ENCODE measurements at places on chromosomes 16 and 17.

GRCh38 chr17:1058423-1059130 is 61.6 kb downstream of the TIMM22 start:
- peak; percentile 68 for DNase-seq

DNA sequence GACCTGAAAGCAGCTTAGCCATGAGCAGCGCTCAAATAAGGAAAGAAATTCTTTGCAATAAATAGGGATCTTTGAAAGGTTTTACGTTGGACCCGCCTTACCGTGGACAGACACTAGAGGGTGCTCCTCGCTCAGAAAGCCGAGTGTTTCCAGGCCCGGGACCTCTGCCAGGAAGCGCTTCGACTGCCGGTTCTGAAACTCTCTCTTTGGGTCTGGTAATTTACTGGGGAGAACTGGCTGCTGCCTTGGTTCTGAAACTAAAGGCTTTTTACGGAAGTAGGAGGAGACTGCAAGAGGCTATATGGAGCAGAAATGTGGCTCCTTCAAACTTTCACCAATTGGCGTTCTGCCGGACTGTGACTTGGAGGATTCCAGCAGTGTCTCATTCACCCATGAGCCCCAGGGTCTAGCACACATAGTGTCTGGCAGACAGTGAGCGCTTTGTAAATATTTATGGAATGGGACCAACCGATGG is 45.6 kb upstream of the HOXB9 start:
- peak; percentile 79 for DNase-seq

- DNase-seq, result no peak
Measured at GRCh38 chr16:62077998-62078397, 41.8 kb upstream of the CDH8 start.

- DNase-seq, result no peak
Measured at GRCh38 chr16:55588799-55589198, 22.3 kb downstream of the CAPNS2 start.

DNA sequence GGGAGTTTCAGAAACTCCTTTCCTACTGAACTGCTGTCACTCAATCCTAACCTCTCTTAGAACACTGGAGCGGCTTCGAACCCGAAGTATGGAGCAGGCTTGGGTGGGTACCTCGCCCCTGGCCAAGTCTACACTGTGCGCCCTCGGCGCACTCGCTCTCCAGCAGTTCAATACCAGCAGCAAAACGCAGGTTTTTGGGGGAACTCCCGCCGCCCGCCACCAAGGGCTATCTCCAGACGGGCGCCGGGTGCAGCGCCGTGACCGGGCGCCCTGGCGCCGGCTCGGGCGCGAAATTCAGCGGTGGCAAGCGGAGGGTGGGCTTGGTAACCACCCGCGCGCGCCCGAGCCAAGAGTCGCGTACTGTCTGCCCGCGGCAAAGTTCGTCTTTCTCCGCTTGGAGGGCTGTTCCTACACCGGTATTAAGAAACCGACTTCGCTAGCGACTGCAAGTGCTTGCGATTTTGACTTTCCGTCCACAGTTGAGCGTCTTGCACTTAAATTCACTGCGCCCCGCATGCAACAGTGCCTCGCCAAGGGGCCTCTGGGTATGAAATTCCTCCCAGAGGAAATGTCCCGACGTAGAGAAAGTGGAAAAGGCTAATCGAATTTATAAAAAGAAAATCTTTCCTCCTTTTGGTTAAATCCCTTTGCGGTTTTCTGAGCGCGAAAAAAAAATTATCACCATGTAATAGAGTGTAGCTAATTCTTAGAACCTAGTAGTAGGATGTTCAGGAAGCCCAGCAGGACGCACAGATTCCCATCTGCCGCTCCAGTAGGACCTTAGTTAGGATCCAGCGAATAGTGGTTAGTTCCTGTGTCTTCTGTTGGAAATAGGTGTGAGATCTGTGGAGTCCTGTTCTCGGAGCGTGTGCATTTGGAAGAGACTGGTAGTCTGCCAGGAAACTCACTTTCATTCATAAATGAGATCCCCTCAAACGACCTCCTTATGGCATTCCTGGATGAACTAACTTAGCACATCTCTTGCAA is 5.0 kb upstream of the SALL1 start:
- no peak for DNase-seq
